ENCODE measurements at places on chromosomes 5 and 9.

DNA sequence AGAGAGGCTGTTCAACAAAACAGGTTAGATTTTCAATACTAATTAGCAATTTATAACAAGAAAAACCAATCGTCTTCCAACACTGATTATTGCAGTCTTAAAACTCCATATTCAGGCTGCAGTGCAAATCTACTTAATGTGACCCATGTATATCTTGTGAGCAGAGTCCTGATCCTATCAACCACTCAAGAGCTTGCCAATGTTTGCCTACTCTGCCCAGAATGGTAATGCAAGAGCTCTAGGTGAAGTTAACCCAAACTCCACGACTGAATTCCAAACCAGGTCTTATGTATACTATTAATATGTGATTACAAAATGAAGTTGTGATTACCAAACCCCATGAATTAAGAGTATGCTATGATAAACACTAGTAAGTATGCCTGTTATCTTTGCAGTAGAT is 17.1 kb downstream of the EFNA5 start:
- DNase-seq, result no peak

- DNase-seq, result no peak
Observed at GRCh38 chr5:125186911-125187375, 440.5 kb upstream of the ZNF608 start.

- no peak for DNase-seq
Observed at GRCh38 chr5:66322786-66323528, 178.9 kb downstream of the SREK1 start.

DNA sequence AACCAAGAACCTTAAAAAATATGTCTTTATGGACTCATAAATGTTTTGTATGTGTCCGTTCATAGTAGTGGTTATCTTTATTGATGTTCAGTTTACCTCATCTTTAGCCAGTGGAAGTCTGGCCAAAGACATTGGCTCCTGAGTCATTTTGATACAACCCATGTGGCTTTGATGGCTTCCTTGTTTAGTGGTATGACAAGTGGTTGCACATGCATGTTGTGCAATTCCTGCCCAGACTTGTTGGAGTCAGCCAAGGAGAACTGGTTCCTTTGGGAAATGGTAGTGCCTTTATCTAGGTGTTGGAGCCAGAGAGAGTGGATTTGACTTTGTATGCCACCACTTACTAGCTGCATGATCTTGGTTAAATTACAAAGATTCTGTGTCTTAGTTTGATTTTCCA is 94.3 kb downstream of the RPS23 start:
- DNase-seq, result peak; percentile 38

DNA sequence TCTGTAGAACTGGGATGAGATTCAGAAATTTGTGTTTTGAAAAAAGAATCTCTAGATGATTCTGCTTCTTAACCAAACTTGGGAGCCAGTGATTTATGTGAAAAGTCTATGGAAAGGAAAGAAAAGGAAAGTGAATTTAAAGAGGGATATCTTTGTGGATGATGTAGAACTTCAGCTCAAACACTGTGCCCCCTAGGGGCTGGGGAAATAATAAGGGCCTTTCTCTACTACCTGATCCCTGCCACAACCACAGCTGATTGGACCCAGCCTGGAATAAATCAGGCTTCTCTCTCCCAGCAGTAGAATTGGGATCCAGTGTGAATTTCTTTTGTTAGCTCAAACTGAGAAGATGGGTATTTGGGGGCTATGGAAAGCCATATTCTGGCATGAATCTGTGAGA is 155.0 kb downstream of the PRELID2 start:
- DNase-seq, result no peak

GRCh38 chr5:38448568-38449350 is 107.7 kb downstream of the LIFR start:
- DNase-seq, result no peak

GRCh38 chr5:135832941-135833920 is 1.2 kb upstream of the SLC25A48 start:
- DNase-seq, result no peak

DNA sequence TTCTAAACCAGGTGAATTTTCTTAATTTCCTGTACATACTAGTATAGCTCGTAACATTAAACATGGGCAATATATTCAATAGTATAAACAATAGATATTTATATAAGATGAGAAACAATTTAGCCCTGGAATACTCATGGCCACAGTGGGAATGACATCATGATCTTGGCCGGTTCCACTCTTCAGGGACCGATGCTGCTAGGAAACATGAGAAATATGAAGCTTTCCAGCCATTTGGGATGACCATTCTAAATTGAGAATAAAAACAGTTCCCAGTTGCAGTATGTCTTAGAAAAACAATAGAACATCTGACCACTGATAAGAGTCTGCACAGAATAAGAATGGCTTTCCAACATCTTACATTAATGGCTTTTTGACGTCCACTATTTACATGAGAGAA is 33.3 kb upstream of the SLCO6A1 start:
- peak; percentile 80 for DNase-seq

DNA sequence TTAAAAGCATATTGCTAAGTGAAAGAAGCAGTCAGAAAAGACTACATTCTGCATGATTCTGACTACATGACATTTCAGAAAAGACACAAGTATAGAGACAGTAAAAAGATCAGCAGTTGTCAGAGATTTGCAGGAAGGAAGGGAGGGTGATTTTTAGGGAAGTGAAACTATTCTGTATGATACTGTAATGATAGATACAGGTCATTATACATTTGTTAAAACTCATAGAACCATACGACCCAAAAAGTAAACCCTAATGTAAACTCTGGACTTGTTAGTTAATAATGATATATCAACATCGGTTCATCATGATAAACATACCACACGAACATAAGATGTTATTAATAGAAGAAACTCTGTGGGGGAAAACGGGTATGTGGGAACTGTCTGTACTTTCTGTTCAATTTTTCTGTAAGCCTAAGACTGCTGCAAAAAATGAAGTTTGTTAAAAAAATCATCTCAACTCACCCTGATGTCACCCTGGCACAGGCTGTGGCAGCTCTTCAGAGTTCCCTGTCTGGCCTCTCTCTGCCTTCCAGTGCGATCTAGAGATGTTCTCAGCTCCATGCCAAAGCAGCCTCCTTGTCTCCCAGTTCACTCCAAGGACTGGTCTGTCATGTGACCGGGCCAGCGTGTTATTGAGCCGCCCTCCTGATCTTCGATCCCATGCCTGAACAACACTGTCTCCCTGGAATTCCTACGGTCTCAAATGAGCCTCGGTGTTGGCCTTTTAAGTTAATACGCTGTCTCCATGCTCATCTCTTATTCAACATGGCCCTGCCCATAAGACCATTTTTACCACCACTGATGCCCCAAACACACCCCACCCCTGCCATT is 35.4 kb downstream of the PRLR start:
- DNase-seq, result no peak

DNA sequence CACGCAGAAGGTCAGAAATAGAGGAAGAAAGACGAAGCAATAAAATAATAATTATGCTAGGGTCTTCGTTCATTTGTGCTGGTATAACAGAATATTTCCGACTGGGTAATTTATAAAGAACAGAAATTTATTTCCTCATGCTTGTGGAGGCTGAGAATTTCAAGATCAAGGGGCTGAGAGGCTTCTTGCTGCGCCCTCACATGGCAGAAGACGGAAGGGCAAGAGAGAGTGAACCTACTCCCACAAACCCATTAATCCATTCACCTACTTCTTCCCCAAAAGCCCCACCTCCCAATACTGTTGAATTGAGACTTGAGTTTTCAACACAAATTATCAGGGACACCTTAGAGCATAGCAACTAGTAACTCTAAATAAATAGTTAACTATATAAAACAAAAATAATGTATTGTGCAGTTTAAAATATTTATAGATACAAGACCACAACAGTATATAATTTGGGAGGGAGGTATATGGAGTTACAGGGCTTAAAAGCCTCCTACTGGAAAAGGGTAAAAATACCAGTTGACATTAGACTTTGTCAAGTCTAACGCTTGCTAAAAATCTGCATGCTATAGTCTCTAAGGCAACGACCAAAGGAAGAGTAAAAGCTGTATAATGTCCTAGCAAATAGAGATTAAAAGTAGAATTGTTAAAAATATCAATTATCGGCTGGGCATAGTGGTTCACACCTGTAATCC is 40.3 kb upstream of the NAA35 start:
- DNase-seq, result peak; percentile 1

- peak; percentile 67 for DNase-seq
Observed at GRCh38 chr5:149153751-149154610, 12.7 kb downstream of the ABLIM3 start.

- no peak for DNase-seq
Observed at GRCh38 chr5:141491323-141492167, 2.7 kb downstream of the PCDHGC5 start.

DNA sequence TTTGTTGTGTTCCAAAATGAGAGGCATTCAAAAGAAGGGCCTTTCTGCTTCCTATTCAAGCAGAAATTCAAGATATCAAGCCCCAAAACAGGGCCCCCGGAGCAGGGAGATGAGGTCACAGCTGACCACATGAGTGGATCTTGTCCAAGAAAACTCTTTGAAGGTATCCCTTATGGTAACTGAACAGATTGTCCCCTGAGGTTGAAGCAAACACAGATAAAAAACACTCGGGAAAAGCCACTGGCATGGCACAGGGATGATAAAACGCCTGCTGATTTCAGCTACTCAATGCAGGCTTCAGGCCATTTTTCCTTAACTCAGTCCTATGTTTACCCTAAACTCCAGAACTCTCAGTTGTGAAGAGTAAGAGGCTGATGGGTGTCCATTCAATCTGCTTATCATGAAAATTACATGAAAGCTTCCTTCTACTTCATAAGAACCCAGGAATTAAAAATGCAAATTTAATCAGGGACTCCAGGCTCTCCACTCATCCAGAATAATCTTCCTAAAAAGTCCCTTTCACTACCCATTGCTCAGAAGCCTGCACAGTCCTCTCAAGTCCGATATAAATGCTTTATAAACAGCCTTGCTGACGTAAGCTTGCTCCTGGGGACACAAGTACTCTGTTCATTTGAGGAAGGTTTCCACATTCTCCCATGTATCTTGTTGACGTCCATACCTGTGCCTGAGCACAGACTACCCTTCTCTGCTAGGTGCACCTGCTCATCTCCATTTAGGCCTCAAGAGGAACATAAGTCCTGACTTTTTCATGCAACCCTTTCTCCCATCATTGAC is 35.9 kb upstream of the SLC1A3 start:
- peak; percentile 76 for DNase-seq

- no peak for DNase-seq
Observed at GRCh38 chr5:54024466-54024865, 285.9 kb downstream of the ARL15 start.

GRCh38 chr5:75571547-75571946 is 39.7 kb upstream of the ANKDD1B start:
- no peak for DNase-seq

- no peak for DNase-seq
Observed at GRCh38 chr5:131206061-131206460, 35.3 kb downstream of the LYRM7 start.

DNA sequence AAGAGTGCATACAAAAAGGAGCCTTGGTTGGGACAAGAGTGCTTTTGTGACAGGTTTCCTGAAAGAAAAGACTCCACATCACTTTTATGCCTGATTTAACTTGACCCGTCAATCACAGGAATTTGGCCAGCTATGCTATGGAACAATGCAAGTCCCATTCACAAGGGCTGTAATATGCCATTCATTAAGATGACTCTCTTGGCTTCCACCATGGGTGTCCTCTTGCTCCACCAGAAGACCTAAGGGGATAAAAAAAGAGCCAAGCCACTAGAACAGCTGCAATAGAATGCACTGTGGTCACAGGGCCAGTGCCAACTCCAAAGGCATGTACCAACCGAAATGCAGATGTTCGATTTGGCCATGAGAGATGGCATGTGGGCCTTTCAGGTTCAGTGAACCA is 480.1 kb upstream of the MPDZ start:
- DNase-seq, result no peak

DNA sequence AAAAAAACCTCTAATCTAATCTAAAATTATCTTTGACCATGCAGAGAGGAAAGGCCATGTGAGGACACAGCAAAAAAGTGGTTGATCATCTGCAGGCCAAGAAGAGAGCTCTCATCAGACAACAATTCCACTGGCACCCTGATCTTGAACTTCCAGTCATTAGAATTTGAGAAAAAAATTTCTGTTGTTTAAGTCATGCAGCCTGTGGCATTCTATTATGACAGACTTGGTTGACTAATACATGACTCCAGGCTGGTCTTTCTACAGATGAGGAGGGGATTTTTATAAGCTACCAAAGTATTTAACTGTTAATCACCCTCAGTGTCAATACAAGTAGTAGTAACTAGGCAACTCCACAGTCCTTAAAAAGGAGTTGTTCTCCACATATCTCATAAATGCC is 358.5 kb upstream of the RGMB start:
- peak; percentile 87 for DNase-seq

DNA sequence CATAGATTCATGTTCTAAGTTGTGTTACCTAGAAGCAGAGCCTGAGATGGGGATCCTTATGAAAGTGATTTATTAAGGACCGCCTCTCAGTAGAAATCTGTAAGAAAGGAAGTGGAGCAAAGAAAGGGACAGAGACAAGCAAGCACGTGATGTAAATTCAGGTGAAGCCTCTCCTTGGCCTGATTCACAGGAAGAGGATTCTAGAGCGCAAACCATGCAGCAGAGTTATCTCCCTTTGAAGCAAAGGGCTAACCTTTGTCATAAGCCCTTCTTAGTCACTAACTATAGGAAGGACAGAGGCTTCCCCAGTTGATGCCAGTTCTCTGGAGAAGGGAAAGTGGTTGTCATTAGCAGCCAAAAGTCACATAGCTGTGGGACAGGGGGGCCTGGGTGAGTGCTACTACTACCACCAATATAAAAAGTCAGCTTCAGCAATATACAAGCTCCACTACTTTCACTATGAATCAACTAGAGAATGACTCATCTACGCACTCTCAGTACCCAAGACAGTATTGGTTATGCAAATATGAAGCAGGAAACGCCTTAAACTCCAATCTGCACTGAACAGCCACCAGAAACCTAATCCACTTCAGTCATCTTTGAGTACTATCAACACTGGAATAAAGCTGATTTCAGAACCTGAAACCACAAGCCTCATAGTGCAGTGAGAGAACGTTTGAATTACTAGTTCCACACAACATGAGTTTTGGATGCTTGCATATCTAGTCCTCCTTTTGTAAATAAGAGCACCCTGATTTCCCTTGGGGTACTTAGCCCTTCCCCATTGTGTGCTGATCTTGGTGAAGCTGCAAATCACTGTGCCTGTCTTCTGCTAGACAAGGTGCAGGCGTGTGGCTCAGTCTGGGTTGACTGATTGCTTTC is 162.7 kb downstream of the ZNF608 start:
- peak; percentile 74 for DNase-seq

DNA sequence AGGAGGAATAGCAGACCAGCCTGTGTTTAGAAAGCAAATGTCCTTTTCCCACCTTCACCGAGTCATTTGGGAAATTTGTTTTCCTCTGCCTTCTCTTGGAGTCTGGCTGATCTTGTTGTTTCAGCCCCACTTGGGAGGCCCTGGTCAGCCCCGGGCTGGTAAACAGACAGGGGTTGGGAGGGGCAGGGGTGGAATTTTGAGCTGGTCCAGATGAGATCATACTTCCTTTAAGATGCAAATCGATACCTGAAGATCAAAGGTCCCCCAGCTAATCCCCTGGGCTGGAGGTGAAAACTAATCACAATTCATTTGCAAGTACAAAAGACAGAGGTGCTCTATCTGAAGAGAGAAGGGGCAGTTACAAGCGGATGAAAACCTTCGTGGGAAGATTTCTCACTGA is 118.4 kb downstream of the PAPPA start:
- DNase-seq, result no peak

Measured in skeletal muscle cell (primary cell).